ENCODE measurements at places on chromosomes 6 and 20. TPM values are rescaled to one million over a fixed set of nuclear protein-coding genes. Genes with fewer than 3 reads are reported as not detected.

GRCh38 chr20:35174458-35175216, 2.8 kb downstream of the PROCR start:
- peaks cover 15% of the 10 kb centered on the region for H3K36me3 ChIP-seq
- H3K27me3 ChIP-seq, result no peaks in the 10 kb centered on the region
- DNase-seq, result peak; percentile 85
- no peak overlapping the region for H3K4me3 ChIP-seq
- no peak overlapping the region for H3K27ac ChIP-seq
- peaks cover 3% of the 10 kb centered on the region for H3K4me1 ChIP-seq

DNA sequence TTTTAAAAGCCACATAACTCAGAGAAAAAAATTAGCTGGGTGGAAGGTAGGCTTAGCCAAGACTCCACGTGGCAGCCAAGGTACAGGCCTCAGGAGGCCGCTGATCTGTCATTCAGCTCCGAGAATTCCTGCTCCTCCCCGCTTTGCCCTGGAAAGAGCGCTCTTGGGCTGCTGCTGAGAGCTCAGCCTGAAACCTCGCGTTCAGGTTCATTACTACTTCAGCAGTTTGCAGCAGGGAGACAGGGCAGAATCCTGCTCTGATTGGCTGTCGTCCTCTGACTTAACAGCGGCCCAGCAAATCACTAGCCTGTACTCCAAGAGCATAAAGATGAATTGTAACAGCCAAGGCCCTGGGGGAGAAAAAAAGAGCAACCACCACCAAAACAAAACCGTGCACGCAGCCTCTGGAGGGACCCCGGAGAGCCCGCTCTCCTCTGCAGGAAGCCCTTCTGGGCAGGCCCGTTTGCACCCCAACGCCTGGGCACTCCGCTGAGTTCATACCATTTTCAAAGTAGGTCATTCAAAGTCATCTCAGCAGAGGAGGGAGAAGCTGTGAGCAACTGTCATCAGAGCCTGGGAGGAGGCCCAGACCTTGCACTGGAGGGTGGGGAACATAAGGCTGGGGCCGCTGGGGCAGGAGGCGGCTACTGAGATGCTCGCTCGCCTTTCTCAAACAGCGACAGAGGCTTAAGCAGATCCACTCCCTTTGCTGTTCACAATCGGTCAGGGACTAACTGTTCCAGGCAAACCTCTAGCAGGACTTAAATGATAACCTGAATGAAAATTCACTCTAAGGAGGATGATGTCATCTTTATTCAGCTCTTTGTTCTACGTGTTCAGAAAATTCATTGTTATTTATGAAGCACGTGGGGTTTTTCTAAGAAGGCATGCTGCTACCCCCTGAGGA, 42.3 kb upstream of the ATXN1 start:
- DNase-seq, result no peak
- H3K4me3 ChIP-seq, result no peak overlapping the region
- no peaks in the 10 kb centered on the region for H3K36me3 ChIP-seq
- H3K27me3 ChIP-seq, result no peaks in the 10 kb centered on the region
- H3K4me1 ChIP-seq, result no peaks in the 10 kb centered on the region

GRCh38 chr6:91271807-91272206, 684.9 kb upstream of the MAP3K7 start:
- H3K27me3 ChIP-seq, result no peaks in the 10 kb centered on the region
- no peak overlapping the region for H3K27ac ChIP-seq
- no peaks in the 10 kb centered on the region for H3K4me1 ChIP-seq
- H3K36me3 ChIP-seq, result no peaks in the 10 kb centered on the region

- H3K36me3 ChIP-seq, result no peaks in the 10 kb centered on the region
- no peak overlapping the region for H3K27ac ChIP-seq
- H3K4me3 ChIP-seq, result no peak overlapping the region
- no peak for DNase-seq
- H3K4me1 ChIP-seq, result no peaks in the 10 kb centered on the region
These were observed 58.7 kb downstream of the AGPAT4 start for GRCh38 chr6:161215193-161215592.

DNA sequence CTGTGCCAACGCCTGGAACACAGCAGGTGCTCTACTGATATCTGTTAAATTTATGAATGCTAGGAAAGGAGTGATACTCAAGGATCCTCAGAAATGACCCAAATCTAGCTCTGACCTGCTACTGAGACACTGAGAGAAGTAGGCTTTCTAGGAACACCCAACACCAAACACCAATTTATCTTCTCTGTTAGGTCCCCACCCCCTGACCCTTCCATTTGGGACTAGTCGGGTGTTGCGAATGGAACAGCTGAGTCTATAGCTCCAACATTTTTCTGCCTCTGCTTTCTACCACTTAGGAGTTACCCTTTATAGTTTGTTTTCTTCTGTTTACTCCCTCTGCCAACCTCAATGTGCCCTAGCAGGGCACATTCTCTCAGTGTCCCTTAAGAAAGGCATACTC, 24.0 kb downstream of the CPNE1 start:
- no peak overlapping the region for H3K27ac ChIP-seq
- H3K36me3 ChIP-seq, result no peaks in the 10 kb centered on the region
- H3K4me1 ChIP-seq, result peaks cover 5% of the 10 kb centered on the region

- no peak for DNase-seq
- no peaks in the 10 kb centered on the region for H3K27me3 ChIP-seq
- H3K4me3 ChIP-seq, result no peak overlapping the region
- H3K4me1 ChIP-seq, result peaks cover 22% of the 10 kb centered on the region
- no peaks in the 10 kb centered on the region for H3K36me3 ChIP-seq
- no peak overlapping the region for H3K27ac ChIP-seq
These were observed 173.3 kb downstream of the PTPRK start for GRCh38 chr6:128347123-128347522.

Gene ABHD16B
- not detected for total RNA-seq

GRCh38 chr6:35083507-35083906, 57.6 kb downstream of the TCP11 start:
- DNase-seq, result peak; percentile 67
- H3K4me1 ChIP-seq, result no peaks in the 10 kb centered on the region
- no peaks in the 10 kb centered on the region for H3K36me3 ChIP-seq
- H3K4me3 ChIP-seq, result no peak overlapping the region
- no peak overlapping the region for H3K27ac ChIP-seq

Gene GJA1
- total RNA-seq, result 19.8 TPM

DNA sequence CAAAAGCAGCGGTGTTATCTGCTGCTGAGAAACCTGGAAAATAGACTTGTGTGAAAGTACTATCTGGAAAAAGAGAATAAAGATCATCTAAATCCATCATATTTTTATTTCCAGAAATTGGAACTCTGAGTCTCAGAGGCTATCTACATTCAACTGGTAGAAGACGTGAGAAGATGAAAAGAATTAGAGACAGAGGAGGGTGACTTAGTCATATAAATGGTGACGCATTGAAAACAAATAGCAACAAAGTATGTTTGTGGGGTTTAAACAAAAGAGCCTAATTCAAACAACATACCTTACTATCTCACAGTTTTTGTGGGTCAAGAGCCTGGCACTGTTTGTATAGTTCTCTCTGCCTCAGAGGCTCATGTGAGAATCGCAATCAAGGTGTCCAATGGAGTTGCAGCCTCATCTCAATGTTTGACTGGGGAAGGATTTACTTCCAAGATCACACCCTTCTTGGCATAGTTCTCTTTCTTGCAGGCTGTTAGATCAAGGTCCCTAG, 757.1 kb upstream of the SLC35B3 start:
- no peak for DNase-seq
- no peaks in the 10 kb centered on the region for H3K27me3 ChIP-seq
- H3K27ac ChIP-seq, result no peak overlapping the region
- H3K4me3 ChIP-seq, result no peak overlapping the region
- no peaks in the 10 kb centered on the region for H3K4me1 ChIP-seq

- H3K36me3 ChIP-seq, result no peaks in the 10 kb centered on the region
- H3K4me3 ChIP-seq, result peak overlapping the region; percentile 17
- no peak for DNase-seq
- no peak overlapping the region for H3K27ac ChIP-seq
These were observed 2.9 kb downstream of the NRN1 start for GRCh38 chr6:6003621-6004366.

DNA sequence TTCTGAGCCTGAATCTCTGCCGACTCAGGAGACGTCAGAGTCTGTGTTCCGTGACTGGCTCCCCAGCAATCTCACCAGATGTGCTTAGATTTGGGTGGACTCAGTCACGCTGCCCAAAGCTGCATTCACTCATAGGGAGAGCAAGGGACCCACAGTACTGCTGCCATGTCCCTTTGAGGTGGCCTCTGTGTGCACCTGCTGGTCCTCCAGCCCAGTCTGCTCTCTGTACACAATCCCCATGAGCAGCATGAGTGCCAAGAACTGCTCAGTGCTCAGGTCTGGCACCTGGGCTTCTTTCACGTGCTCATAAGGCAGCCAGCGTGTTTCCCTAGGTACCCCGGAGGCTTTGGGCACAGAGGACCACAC, 44.2 kb upstream of the TIAM2 start:
- H3K4me3 ChIP-seq, result no peak overlapping the region
- no peaks in the 10 kb centered on the region for H3K36me3 ChIP-seq
- peak overlapping the region; percentile 25 for H3K27ac ChIP-seq
- H3K27me3 ChIP-seq, result no peaks in the 10 kb centered on the region
- no peaks in the 10 kb centered on the region for H3K4me1 ChIP-seq
- DNase-seq, result no peak

DNA sequence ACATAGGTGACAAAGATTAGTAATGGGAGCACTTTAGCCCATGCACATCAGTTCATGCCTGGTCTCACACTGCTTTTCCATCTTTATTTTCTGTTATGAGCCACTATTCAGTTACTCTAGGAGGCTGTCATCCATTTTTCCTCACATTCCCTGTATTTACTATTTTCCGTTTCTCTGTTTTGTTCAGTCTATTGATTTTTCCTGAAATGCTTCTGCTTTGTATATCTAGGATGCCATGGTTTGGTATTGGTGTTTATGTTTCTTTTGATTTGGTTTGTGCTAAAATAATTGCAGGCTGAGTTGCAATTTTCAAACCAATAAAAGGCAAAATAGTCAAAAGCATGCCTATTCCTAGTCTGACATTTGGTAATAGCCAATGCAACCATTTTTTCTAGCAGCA, 28.9 kb upstream of the ZNF292 start:
- no peaks in the 10 kb centered on the region for H3K27me3 ChIP-seq
- no peak overlapping the region for H3K27ac ChIP-seq
- DNase-seq, result no peak
- no peaks in the 10 kb centered on the region for H3K36me3 ChIP-seq
- no peaks in the 10 kb centered on the region for H3K4me1 ChIP-seq
- no peak overlapping the region for H3K4me3 ChIP-seq

DNA sequence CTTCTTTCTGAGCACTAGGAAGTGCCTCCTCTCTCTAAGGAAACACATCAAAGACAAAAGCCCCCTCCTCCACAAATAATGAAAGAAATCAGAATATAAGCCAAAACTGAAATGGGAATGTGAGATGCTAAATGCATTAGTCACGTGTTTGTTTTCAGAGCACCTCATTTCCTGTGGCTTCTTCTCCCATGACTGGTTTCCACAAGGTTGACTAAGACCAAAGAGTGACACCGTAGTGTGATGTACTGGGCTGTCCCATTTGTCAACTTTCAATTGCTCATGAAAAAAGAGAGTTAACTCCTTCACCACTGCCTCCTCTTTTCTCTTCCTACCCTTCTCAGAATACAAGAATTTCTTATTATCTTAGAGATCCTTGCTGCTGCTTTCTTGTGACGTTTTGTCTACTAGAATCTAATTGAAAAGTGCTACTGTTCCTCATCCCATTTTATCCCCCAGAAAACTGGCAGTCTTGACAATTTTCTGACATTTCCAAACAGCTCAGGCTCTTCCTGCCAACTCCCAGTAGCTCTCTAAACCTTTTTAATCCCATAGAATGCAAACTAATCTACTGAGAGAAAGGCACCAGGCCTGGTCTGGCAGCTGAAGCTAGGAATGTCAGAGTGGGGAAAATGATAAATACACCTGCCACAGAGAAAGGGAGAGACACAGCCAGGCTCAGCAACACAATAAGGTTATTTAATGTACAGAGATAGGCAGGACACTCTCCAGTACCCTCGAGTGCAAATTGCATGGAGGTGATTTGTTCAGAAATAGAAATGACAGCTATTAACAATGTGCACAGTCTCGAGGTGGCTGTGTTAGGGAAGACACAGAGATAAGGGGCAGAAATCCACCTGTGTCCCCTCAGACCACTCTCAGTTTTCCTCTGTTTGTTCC, 671.7 kb upstream of the NRSN1 start:
- no peak overlapping the region for H3K4me3 ChIP-seq
- no peaks in the 10 kb centered on the region for H3K4me1 ChIP-seq

DNA sequence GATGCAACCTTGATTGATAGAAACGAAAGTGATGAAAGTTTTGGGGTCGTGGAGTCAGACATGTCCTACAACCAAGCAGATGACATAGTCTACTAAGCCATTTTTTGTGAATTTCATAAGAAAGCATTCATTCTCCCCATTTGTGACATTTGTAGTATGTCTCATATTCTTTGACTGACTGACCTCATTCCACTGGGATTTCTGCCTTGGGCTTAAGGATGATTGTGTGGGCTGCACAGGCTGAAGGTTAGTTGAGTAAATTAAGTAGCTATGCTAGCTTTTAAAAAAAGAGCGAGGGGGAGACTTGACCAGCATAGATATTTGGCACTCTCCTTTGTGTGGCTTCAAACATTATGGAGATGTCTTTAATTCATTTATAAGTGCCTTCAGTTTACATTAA, 28.9 kb downstream of the STMND1 start:
- no peaks in the 10 kb centered on the region for H3K27me3 ChIP-seq
- H3K4me1 ChIP-seq, result no peaks in the 10 kb centered on the region
- no peak overlapping the region for H3K4me3 ChIP-seq
- H3K27ac ChIP-seq, result no peak overlapping the region

Gene PTCHD4
- not detected for total RNA-seq

Gene CDSN
- not detected for total RNA-seq

Gene SPTLC3
- 18.5 TPM for total RNA-seq

Gene GJA10
- total RNA-seq, result not detected

Gene BCL2L1
- total RNA-seq, result 130 TPM

Gene TINAG
- 95.8 TPM for total RNA-seq

Gene WFDC12
- total RNA-seq, result not detected
